ENCODE measurements at places on chromosomes 4 and X.

GRCh38 chr4:95061220-95061619 is 303.5 kb downstream of the BMPR1B start:
- DNase-seq = no peak

GRCh38 chr4:76125816-76126215 is 22.4 kb downstream of the NUP54 start:
- DNase-seq = no peak

GRCh38 chr4:77776182-77777134 is 42.7 kb downstream of the CNOT6L start:
- no peak for DNase-seq

GRCh38 chr4:87243426-87244053 is 23.1 kb upstream of the KLHL8 start:
- DNase-seq = no peak

DNA sequence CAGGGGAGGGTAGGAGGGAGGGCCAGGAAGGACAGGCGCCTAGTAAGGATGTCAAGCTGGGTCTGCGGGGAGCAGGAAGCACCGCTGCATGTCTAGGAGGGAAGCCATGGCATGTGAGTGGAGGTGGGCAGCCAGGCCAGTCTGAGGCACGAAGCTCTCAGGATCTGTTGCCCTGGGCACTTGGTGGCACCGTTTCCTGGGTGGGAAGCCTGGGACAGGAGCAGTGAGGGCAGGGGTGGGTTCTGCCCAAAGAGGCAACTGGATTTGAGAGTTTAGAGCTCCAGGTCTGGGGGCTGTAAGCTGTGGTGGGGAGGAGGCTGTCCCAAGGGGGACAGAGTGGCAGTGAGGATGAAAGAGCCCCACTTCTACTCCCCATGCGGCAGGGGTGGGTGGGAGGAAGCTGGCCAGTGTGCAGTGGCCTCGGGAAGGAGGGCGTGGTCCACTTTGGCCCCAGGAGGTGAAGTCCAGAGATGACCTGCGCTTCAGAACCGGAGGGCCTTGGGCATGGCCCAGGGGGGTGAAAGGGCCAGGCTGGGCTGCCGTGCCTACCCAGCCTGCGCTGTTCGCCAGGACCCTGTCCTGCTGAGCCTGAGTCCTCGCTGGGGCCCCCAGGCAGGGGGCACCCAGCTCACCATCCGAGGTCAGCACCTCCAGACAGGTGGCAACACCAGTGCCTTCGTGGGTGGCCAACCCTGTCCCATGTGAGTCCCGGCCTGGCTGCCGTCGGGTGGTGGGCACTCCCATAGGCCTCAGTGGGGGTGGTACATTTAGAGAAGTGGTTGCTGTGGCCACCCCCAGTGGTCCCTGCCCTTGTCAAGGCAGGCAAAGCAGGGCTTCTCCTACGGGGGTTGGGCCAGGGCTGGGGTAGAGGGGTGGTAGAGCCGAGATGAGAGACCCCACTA is 8.3 kb upstream of the SRPK3 start:
- no peak for DNase-seq

- DNase-seq = no peak
These were observed 10.1 kb downstream of the BRWD3 start for GRCh38 chrX:80799584-80799983.

DNA sequence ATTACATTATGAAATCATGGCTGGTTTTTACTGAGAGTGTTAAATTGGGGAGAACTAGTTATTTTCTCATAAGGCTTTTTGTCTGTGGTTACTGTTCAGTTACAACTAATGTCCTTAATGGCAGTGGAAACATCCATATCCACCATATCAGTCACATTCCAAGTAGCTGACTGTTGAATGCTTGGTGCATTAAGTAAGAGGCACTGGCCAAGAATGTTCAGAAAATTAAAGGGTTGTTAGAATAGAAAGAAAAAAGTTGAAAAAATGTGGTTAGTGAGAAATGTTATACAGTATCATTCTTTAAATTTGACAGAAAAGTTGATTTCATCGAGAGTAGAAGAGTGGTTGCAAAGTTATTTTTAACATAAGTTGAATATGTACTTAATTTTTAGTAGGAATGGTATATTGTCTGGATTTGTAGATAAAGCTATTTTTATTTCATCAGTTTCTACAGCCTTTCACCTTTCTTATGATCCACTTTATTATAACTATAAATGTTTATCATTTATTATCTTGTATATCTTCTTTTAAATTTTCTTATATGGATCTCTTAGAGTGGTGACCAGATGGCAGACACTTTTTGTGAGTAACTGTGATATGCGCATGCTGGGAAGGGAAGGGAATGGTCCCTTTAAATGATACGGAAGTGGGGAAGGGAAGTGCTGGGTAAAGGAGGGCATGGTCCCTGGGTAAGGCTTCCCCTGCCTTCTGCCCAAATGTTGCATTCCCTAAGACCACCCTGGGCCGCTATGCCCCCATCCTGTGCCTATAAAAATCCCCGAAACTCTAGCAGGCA is 2407.1 kb downstream of the ARAP2 start:
- no peak for DNase-seq

DNA sequence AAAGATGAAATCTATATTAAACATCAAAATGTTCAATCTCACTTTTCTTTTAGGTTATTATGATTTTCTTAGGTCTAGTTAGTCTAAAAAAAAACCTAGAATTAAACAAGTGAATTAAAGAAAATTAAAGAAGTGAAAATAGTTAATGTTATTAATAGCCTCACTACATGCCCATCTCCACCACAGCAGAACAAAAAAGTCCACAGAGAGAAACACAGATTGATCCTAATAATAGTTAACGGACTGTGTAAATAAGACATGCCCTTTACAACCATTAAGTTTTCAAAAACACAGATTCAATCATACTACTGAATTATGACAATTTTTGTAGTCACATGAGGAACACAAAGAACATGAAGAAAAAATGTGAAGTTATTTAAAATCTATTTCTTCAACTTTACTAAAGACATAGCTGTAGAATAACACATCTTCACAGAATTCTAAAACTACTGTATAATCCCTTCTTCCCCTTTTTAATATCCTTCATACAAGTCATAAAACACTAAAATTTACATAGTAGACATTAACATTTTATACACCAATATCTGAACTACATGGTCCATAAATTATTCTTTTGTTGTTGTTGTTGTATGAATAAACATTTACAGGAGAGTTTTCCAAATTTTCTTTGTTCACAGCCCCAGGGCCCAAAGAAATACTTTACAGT is 15.3 kb downstream of the HELQ start:
- DNase-seq = no peak

DNA sequence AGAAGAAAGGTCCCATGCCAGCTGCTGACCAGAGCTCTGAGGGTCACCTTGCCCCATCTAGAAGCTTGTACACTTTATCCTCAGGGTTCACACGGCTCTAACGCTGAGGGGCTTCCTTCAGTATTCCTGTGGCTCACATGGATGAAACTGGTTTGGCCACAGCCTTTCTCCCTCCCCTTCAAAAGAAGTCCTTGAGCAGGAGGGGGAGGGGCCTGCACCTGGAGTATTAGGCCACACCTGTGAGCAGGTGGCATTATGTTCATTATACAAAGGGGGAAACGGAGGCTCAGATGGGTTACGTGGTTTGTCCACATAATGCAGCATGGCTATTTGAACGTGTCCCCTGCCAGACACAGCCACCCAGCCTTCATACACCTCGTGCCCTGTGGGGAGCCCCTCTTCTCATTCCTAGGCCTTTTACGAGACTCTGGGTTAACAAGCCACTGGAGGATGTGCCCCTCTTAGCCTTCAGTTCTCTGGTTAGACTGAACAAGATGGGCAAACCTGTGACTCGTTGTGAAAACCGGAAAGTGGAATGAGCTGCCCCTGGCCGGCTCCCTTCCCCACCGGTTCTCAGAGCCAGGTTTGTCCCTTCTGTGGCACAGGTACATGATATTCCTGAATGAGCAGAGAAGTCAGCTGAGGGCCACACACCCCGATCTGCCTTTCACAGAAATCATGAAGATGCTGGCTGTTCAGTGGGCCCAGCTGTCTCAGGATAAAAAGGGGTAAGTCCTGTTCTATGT is 27.2 kb upstream of the JAKMIP1 start:
- DNase-seq = no peak

DNA sequence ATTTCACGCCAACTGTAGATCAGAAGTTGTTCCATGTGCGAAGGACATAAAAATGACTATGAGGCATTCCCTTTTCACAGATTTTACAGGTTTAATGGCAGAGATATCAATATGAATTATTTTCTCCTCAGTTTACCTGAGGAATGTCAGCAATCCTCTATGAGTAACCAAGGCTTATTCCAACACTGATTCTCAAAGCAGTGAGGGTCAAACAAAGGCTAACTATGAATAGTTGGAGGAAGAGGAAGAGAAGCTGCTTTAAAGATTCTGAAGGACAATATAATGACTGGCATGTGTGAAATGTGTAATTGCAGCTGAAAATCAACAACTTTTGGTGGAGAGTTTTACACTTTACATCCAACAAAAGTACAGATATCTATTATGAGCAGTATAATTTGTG is 29.1 kb downstream of the NAF1 start:
- DNase-seq = no peak

DNA sequence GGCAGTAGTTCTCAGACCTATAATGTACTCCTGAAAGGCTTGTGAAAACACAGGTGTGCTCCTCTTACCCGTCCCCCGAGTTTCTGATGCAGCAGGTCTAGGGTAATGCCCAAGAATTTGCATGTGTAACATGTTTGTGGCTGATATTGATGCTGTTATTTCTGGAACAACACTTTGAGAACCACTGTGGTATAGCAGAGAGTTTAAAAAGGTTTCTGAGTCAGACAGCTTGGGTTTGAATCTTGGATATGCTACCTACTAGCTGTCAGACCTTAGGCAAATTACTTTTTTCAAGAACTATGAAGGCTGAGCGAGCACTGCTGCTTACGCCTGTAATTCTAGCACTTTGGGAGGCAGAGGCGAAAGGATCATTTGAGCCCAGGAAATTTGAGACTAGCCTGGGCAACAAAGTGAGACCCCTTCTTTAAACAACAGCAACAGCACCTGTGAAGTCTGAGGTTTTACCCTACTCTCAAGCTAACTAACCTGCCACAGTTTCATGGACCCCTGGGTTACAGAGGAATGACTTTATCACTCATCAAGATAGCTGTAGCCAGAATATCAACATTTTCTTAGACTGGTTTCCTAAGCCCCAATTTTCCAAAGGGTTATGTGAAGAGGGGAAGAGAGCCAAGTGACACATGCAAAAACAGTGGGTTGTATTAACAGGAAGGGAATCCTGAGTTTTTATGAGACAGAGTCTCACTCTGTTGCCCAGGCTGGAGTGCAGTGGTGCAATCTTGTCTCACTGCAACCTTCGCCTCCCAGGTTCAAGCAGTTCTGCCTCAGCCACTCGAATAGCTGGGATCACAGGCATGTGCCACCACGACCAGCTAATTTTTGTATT is 5.1 kb downstream of the AFF1 start:
- peak; percentile 8 for DNase-seq

GRCh38 chr4:148503681-148504080 is 61.5 kb upstream of the NR3C2 start:
- DNase-seq = no peak

DNA sequence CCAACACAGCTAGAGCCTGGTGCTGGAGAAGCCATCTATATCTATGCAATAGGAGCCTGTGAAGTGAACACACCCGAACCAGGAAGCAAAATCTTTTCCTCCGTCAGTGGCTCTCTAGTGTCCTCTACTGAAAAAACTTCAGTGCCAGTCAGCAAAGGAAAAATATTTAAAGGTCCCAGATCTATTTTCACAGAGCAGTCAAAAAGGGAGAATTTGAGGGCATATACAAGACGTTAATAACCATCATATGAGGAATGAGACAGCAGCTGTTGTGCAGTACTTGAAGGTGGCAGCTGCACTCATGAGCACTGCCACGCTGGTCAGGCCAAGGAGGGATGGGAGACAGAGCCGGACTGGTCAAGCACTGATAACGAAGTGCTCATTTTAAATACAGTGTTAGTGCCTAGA is 14.4 kb downstream of the MCUB start:
- DNase-seq = peak; percentile 34

GRCh38 chr4:26916195-26916594 is 55.6 kb downstream of the STIM2 start:
- DNase-seq = no peak

GRCh38 chr4:98659741-98660462 is 1.5 kb upstream of the TSPAN5 start:
- DNase-seq = no peak

DNA sequence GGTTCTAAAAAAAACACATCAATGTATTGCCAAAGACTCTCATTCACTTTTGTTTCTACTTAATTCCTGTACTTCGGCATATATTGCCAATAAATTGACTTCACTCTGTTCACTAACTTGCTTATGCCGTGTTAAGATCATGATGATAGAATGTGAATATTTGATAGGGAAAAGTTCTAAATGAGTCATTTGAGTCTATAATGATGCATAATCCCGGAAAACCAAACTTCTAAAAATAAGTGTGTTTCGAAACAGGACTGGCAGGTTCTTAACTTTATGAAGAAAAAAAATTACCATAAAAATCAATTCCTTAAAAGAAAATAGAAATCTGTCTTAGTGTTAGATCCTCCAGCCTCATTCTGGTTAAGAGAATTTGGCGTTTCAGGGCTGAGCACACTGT is 387.5 kb upstream of the FTHL17 start:
- no peak for DNase-seq

DNA sequence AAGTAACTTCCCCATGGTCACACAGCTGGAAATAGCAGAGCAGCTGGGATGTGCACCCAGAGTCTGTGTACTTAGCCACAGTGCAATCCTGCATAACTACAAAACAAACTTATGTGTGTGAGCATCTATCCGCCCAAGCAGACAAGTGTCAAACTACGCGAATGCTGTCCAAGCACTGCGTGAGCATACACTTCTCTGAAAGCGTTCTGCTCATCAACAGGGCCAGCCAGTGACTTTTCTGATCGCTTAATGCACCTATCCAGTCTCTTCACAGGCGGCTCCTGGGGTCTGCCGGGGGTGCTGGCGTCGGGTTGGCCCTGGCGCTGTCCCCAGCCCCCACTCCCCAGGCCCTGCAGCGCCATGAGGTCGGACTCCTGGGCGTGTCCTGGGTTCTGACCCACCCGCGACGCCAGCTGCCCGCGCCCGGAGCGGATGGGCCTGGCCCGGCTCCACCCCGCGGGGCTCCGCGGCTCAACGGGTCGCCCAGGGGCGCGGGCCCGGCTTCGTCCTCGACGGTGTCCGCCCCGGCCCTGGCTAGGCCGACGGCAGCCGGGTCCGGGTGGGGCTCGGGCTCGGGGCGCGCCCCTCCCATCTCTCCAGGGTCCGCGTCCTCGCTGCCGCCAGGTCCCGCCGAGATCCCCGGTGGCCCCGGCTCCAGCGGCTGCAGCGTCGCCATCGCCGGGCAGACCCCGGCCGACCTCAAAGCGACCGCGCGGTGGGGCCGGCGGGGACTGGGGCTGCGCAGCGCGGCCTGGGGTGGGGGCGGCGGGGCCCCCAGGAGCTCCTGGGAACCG is 1.3 kb upstream of the ZNF141 start:
- DNase-seq = no peak

DNA sequence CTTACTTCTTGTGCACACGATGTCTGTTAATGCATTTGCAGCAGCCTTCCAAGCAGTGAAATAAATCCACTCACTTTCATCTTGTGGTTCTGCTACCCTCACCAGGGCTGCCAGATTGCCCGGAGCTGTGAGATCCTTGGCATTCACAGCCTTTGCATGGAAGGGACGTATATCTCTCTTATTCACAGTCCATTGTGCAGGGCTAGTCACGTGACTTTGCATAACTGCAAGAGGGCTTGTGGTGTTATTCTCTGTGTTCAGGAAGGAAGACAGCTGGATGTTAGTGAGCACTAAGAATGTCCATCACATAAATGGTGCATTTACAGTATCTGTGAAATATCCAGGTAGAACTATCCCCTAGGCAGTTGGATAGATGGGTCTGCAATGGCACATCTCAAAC is 96.5 kb upstream of the BEND4 start:
- no peak for DNase-seq

All from central memory CD4-positive, alpha-beta T cell (primary cell).